ENCODE measurements at places on chromosomes 16 and 17.

DNA sequence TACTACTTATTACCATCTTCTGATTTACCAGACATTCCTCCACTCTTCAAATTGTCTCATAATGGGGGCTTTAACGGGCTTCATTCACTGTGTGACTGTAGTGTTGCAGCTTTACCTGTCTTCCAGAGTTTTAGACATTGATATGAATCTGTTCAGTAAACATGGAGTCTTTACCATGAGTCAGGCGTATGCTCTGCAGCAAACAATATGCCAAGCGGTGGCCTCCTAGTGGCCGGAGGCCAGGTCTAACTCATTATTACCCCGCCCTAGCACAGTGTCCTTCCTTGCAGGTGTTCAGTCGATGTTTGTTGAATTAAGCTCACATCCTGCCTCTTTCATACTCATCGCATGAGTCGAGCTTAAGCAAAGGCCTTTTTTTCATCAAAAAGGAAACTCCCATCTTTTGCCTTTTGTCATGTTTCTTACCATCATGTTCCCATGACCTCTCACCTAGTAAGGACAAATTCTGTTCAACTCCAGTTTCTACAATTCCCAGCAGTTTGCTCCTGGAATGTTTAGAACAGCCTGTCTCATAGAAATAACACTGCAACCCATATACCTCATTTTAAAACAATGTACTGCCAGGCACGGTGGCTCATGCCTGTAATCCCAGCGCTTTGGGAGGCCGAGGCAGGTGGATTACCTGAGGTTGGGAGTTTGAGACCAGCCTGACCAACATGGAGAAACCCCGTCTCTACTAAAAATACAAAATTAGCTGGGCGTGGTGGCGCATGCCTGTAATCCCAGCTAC, 39.4 kb downstream of the TUBD1 start:
- peak; percentile 87 for DNase-seq

- no peak for DNase-seq
Observed at GRCh38 chr16:28140788-28141618, 70.8 kb downstream of the XPO6 start.

DNA sequence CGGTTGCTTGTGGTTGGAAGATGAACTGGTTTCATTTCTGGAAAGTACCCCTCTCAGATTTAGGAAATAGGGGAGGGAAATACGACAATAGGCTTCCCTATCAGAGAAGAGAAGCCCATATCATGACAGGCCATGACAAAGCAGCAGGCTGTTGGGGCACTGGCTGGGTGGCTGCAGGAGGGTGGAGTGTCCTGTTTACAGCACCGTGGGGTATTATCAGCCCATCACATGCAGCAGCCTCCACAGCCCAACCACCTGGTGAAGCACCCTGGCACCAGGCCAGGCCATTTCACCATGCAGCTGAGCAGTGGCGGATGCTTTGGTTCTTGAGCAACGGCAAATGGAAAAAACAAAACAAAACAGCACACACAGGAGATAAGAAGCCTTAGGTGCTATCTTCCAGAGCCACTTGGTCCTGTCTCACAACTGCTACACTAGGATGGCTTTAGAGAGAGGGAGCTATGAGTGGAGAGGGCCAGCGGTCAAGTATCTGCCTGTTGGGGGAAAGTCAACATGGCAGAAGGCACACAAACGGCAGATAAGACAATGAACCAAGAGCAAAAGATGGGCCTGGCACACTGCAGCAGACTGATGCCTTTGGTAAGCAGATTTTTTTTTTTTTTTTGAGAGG, 24.2 kb downstream of the FAM117A start:
- no peak for DNase-seq

DNA sequence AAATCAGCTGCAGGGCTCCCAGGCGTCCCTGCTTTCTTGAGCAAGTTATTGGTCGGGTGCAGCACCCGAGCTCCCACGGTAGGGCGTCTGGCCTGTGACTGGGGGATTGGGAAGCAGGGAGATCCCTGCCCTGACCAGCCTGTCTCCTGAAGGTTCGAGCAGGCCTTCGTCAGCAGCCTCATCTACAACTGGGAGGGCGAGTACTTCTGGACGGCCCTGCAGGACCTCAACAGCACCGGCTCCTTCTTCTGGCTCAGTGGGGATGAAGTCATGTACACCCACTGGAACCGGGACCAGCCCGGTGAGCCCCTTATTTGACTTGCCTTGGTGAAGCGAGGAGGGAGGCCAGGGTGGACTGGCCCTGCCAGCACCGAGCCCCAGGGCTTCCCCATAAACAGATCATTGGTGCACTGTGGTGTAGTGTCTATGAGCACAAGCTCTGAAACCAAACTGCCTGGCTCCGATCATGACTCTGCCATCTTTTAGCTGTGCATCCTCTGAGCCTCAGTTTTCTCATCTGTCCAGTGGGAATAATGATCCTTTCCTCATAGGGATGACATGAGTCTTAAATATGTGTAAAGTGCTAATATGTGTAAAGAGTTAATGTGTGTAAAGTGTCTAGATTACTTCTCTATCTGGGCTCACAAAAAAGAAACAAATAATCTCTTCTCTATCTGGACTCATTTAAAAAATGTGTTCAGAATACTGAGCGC, 48.9 kb downstream of the MRC2 start:
- no peak for DNase-seq

Data from HS-5 (cell line).